Karpas-422 (cell line): ENCODE measurements at places on chromosomes 16 and 17.

DNA sequence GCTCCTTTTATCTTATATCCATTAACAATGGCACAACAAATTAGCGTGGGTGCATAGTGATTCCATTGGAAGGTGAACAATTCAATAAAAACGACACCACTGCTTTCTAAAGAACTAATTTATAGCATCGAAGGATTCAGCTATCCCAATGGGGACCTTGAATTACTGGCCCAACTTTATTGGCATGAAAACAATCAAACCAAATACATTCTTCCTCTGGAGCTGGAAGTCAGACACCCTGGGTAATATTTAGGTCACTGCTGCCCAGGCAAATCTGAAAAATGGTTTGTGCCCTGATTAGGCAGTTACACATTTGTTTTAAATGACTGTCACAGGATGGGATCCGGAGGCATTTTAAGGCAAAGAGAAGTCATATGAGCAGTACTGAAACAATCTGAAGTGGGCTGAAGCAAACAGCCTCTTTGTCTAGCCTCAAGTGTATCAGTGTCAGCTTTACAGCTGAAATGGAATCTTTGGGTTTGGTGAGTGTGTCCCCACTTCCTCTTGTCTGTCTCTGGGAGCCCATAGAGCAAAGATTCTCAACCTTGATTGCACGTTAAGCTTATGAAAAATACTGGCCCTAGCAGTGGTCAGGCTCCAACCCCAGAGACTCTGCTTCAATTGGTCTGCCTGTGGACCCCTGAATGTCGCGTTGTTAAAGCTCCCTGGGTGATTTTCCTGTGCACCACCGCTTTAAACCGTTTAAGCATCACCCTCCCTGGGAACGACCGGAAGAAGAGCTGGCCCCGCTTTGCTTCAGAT lies 30.3 kb downstream of the CDK5R1 start:
- no peak for DNase-seq

DNA sequence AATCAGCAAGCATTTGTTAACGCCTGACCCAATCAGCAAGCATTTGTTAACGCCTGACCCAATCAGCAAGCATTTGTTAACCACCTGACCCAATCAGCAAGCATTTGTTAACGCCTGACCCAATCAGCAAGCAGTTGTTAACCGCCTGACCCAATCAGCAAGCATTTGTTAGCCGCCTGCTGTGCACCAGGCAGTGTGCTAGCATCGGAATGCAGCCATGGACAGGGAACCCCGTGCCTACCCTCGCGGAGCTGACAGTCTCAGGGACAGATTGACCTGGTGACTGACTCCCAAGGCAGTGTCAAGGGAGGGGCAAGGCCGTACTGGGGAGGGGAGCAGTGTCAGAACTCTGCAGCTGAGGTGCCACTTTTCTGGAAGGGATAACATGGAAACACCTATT lies 66.9 kb downstream of the ABR start:
- peak; percentile 74 for DNase-seq

DNA sequence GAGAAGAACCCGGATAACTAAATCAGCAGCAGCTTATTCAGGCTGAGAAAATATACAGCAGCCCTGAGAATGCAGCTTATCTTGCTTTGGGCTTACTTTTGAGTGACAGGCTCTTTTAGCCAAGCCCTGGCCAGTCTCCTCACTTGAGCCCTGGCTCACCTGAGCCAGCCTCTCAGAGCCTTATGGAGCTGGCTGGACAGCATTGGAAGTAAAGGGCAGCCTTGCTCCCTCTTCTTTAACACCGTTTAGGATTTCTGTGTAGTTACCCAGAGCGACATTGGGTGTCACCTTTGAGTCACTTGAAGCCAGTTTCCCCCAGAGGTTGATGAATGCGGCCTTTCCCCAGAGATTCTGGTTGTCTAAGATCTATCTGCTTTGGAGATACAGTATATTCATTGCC lies 7.7 kb upstream of the NPIPB2 start:
- peak; percentile 90 for DNase-seq

GRCh38 chr17:38751144-38751807 lies 1.3 kb upstream of the PSMB3 start:
- no peak for DNase-seq

GRCh38 chr17:72142614-72143013 lies 21.8 kb downstream of the SOX9 start:
- DNase-seq = no peak

DNA sequence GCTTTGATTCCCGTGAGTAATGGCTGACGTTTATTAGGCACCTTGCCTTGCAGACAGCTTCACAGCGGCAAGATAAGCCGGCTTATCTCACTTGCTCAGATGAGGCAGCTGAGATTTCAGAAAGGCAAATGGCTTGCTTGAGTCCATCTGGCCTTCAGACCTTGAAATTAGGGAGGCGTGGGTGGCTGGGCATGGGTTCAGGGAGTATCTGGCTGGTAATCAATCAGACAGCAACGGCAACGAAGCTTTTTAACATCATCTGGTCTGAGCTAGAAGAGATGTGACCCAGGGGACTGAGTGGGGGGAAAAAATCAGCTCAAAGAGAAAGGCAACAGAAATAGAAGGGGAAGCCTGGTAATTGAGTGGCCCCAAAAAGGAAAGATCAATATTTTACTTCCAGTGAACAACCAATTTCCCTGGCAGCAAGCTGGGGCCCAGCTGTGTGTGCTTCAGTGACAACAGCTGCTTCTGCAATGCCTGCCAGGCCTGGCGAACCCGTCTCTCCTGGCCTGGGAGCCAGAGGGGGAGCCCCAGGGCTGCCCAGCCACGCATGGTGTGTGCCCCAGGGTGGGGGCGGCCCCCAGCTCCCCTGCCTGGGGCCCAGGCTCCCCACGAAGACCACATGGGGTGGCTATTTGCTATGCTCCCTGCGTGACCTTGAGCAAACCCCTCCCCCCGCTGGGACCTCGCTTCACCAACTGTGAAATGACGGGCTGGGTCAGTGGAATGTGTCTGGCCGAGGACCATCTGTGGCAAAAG lies 34.0 kb downstream of the RAB11FIP4 start:
- no peak for DNase-seq

DNA sequence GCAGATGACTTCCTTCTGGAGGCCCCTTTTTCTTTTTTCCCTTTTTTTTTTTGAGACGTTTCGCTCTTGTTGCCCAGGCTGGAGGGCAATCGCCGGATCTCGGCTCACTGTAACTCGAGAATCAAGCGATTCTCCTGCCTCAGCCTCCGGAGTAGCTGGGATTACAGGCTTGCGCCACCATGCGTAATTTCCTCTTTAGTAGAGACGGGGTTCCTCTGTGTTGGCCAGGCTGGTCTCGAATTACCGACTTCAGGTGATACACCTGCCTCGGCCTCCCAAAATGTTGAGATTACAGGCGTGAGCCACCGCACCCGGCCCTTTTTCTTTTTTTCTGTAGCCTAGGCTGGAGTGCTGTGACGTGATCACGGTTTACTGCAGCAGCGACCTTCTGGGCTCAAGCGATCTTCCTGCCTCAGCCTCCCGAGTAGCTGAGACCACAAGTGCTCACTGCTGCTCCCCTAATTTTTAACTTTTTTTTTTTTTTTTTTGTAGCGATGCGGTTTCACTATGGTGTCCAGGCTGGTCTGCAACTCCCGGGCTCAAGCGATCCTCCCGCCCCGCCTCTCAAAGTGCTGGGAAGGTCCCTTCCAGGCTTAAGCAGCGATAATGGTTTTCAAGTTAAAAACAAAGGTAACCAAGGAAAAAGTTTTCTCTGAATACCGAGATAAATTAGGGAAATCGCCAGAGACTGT lies 956 bp upstream of the IST1 start:
- DNase-seq = peak; percentile 77

- no peak for DNase-seq
These were observed 57.4 kb downstream of the C16orf78 start for GRCh38 chr16:49431040-49431439.

DNA sequence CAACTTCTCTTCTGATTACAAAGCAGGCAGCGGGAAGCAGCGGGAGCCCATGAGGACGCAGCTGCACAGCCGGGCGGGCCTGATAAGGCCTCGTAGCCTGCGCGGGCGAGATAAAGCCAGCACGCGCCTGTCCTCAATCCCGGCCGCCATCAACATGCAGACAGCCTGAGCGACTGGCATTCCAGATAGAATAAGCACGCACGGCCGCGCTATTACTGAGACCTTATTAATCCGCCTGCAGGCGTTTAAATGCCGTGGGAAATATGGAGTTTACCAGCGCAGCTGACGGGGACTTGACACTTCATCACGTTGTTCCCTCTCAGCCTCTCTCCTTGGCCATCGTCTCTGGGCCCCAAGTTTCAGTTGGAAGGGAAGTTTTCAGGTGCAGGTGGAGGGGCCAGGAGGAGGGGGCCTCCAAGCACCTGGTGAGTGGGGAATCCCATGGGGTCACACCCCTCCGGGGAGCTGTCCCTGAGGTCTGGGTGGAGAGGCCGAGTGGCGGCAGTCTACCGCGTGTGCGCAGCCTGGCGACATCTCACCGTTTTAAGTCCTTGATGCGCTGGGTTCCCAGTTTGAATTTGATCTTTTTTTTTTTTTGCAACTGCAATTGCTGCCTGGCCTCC lies 27.3 kb upstream of the CBFA2T3 start:
- DNase-seq = no peak

DNA sequence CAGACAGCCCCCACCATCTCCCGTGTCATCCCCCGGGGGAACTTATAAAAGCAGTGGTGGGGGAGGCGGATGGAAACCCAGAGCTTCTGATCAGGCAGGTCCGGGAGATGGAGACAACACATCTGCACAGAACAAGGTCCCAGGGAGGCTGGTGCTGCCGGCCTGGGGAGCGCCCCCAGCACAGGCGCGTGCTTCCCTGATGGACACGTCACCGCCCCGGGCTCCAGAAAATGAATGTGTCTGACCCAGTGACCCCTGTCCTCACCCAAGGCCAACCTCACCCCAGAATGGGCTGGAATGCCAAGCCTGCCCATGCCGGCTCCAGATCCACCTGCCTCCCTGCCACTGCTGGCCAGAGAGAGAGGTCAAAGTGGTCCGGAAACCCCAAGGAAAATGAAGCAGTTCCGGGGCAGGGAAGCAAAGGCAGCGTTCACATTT lies 12.5 kb downstream of the SLC7A5 start:
- peak; percentile 53 for DNase-seq

- DNase-seq = peak; percentile 51
These were observed 593 bp downstream of the CDIPT start for GRCh38 chr16:29862383-29862883.

DNA sequence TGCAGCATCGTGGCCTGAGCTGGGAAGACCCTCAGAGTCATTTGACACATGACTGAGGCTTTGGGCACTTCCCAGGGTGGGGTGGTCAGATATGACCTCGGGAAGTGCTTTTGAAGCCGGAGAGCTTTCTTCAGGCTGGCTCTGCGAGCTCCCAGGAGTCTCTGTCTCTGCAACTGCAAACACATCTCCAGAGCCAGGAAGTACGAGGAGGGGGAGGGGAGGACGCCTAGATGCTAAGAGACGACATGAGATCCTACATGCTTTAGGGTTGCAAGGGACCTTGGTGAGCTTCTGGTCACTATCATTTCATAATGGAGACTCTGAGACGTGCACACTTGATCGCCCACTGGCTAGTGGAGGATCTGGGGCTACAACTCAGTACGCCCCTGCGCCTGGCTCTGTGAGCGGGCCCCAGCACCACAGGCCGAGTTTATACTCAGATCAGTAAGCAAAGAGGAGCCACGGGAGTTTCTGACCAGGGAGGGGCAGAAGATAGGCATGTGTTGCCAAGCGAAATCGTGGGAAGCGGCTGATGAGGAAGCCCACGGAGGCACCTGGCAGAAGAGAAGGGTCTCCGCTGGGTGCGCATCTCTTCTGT lies 527 bp upstream of the MGAT5B start:
- DNase-seq = peak; percentile 57

GRCh38 chr16:65745-66144 lies 6.7 kb downstream of the RHBDF1 start:
- peak; percentile 93 for DNase-seq

- DNase-seq = no peak
These were observed 3.9 kb downstream of the ASB16 start for GRCh38 chr17:44174427-44174826.

DNA sequence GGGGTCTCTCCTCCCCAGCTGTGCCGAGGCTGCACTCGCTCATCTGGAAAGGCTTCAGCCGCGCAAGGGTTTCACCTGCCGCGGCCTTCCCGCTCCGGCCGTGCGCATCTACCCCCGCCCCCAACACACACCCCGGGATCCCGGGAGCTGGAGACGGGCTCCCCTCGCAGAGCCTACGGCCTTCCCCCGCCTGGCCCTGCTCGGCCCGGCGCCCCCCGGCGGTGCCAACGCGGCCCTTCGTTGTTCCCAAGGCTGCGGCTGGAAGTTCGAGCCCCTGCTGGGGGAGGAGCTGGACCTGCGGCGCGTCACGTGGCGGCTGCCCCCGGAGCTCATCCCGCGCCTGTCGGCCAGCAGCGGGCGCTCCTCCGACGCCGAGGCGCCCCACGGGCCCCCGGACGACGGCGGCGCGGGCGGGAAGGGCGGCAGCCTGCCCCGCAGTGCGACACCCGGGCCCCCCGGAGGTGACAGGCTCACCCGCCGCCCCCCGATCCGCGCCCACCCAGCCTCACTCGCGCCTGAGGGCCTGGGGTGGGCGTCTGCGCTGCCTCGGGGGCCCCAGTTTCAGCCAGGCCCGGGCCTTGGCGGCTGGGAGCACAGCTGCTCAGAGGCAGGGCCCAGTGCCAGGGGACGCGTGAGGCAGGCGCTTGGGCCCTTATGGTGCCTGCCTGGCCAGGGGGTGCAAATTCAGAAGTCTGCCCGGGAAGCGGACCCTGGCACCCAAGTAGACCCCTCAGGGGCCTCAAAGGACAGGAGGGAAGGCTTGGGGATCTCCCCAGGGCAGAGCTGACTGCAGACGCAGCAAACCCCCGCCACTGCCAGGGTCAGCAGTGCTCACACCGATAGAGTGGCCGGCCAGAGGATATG lies 11.2 kb downstream of the GALK1 start:
- peak; percentile 90 for DNase-seq

DNA sequence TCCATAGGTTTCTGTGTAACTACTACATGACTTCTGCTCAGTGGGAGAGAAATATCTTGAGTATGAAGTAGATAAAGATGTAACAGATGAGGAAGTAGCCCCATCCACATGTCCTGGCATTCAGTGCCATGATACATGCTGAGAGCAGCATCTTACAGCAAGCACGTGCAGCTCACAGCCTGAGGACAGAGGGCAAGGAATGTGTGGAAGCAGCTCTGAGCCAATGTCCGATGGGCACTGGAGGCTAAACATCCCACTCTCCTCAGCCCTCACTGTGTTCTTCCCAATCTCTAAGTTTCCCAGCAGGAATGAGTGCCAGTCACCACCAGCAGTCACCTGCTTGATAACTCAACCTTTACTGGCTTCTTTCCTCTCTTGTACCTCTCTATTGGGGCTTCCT lies 40.4 kb downstream of the CFDP1 start:
- DNase-seq = no peak
